ENCODE measurements at places on chromosomes 7 and 10.

- no peak for DNase-seq
These were observed 47.6 kb downstream of the TSPAN15 start for GRCh38 chr10:69498711-69499471.

DNA sequence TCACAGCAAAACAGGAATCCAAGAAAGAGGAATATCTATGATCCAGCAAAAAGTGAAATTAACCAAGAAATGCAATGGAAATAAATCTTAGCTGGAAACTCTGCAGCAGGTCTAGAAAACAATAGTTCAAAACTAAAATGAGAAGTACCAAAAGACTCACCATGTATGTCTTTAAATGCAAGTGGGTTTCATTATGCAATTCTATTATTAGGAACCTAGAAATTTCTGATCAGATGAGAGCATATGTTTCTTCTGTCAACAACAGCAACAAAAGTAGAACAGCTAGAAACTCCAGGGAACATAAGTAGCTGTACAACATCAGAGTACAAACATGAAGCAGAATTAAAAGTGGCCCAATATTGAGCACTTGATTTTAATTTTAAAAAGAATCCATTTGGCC is 304.0 kb downstream of the ARHGAP12 start:
- no peak for DNase-seq

GRCh38 chr10:95451568-95452524 is 109.3 kb downstream of the SORBS1 start:
- DNase-seq, result no peak

DNA sequence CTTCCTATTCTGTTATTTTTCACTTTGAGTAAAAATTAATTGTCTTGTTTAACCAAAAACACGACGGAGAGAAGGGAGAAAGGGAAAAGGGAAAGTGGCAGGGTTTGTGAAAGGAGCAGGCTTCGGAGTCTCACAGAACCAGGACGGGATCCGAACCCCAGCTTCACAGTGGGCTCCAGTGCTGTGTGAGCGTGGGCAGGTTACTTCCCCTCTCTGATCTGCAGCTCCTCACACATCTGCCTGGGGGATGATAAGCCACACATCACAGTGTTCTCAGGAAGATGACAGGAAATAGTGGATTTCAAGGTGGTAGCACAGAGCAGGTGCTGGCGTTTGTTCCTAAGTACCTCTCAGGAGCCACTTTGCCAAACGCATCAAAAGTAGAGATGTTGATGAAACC is 94.2 kb upstream of the GPR26 start:
- no peak for DNase-seq

- no peak for DNase-seq
These were observed 155.0 kb downstream of the BMPER start for GRCh38 chr7:34060196-34060947.

GRCh38 chr7:3280445-3280844 is 20.6 kb upstream of the SDK1 start:
- no peak for DNase-seq

- DNase-seq, result no peak
These were observed 32.7 kb downstream of the ABCB5 start for GRCh38 chr7:20647908-20648776.

DNA sequence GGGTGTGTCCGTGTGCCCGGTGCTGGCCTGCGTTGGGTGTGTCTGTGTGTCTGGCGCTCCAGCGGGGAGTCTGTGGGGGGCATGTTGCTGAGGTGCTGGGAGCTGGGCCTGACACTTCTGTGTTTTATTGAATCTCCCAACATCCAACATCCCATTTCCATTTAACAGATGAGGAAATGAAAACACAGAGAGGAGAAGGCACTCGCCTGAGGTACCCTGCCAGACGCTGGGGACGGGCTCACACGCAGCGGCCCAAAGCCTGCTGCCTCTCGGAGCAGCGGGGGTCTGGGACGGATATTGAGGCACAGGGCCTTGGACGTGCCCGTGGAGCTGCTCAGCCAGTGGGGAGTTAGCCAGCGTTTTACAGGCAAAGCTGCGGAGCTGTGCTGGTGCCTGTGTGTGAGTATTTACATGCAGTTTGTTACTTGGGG is 133.9 kb downstream of the DNAJB6 start:
- no peak for DNase-seq

- DNase-seq, result no peak
These were observed 22.9 kb downstream of the CDK6 start for GRCh38 chr7:92813390-92814024.

DNA sequence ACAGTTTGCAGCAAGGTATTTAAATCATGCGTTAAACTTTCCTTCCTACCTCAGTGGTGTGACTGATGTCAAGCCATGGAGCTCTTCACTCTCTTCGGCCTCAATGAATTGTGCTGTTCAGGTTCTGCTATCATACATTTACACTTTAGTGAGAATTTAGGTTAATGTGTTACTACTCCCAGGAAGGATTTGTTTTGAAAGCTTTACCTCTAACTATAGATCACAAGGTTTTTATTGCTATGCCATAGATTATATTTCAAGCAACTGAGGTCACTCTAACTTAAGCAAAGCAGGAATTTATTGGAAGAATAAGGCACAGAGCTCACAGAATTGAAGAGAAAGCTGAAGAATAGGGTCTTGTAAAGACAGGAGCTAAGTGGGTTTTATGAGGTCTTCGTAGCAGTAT is 11.0 kb upstream of the ADD3 start:
- no peak for DNase-seq

DNA sequence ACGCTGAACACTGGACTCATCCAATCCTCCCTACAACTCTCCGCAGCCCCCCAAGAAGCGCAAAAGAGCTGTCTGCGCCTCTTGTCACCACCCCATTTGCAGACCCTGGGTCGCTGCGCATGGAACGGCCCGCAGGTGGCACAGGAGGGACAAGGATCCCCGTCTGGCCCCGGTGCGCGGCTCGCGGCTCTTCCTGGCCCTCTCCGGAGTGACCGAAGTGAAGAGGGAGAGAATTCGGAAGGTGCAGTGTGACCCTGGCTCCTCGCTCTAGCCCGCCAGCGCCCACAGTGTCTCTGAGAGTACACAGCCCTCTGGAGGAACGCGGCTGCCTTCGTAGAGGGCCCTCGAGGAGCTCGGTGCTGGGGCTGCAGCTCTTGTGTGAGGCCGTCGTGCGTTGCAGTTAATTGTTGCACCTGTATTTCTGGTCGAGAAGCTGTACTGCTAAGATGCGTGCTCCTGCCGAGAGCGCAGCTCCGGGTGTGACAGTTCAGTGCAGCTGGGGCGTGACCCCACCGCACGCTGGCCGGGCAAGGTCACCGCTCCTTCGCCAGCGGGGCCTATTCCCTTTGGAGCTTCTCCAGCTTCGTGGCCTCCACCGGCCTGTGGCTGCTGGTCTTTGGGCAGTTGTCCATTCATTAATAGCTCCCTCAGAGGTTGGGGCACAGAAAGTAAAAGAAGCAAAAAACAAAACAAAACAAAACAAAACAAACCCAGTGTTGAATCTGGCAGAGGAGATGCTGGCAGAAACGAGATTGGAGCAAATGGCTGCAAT is 119.0 kb downstream of the SEC23IP start:
- DNase-seq, result no peak

DNA sequence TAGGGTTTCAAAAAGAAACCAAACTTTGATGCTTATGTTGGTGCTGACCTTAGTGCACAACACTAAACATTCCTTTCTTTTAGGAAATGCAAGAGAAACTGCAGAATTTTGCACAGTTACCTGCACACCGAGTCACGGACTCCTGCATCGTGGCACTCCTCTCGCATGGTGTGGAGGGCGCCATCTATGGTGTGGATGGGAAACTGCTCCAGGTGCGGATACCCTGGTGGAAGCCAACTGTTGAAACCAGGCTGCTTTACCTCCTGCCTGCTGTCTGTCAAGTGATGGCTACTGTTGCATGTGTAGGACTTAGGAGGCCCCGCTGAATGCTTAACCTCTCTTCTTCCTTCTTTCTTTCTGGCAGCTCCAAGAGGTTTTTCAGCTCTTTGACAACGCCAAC is 11.7 kb downstream of the CASP2 start:
- DNase-seq, result no peak

- no peak for DNase-seq
These were observed 12.5 kb upstream of the PODXL start for GRCh38 chr7:131568970-131569369.

- no peak for DNase-seq
These were observed 22.3 kb upstream of the FAM133B start for GRCh38 chr7:92612501-92612900.

GRCh38 chr10:3787816-3788215 is 2.8 kb upstream of the KLF6 start:
- no peak for DNase-seq

GRCh38 chr10:119209736-119210355 is 2.5 kb downstream of the GRK5 start:
- no peak for DNase-seq

GRCh38 chr10:61981460-61981859 is 80.0 kb downstream of the ARID5B start:
- no peak for DNase-seq

DNA sequence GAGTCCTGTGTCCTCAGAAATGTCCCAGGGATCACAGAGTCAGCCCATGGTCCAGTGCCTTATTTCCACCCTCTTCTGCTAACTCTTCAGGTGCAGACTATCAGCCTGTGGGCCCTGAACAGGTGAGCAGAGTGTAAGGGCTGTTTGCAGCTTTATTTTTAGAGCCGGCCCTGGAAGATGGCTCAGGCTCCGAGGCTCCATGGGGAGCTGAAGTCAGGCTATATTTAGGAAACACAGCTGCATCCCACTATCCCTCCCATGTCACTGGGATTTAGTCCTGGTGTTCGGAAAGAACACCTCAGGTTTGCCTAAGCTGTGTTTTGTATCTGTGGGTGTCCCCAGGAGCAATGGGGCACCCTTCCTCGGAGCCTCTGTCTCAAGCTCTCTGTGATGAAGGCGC is 126.9 kb downstream of the RPS24 start:
- DNase-seq, result no peak

- DNase-seq, result no peak
These were observed 593 bp upstream of the CUX1 start for GRCh38 chr7:101816595-101817470.

GRCh38 chr7:72015136-72015535 is 397.0 kb downstream of the CALN1 start:
- no peak for DNase-seq

DNA sequence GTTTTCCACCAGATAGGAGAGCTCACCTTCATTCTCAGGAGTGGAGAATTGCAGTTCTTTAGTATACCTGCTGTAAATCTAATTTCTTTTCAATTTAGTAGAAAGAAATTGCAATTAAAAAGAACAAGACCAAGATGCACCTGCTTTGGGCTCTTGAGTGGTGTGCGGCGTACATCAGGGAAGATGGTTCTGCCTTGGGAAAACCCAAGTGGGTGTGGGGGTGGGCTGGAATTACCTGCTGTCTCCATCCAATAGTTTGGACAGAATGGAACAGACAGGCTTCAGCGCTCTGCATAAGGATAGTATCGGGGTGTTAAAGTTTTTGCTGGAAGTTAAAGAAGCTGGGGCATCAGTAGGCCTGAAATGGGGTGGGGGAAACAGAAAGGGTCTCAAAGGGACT is 7.2 kb upstream of the ADCY1 start:
- DNase-seq, result no peak

DNA sequence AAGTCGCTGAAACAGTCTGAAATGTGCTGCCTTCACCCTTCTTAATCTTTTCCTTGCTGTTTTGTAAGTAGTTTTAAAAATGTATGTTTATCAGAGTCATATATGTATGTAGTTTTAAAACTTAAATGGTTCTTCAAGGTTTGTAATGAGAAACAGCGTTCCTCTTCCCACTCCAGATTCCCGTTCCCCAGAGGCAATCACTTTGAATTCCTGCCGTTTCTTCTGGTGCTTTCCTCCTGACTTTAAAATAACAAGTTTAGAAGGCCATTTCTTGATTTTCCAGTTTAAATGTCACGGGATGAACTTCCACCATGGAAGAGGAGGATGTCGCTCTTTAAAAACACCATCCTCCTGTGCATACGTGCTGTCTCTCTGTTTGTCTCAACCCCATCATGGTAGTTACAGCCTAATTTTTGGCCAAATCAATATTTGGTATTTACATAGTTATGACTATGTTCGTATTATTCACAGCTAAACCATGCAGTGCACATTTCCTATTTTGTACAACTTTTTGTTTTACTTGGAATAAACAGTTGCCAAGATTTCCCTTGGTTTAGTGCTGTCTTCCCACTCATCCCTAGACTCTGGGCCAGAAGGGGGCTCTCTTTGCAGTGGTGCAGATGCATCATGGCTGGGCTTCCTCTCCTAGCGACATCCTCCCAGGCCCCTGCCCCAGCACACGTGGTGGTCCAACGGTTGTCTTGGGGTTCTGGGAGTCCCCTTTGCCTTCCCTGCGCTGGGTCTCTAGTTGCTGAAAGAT is 151.4 kb downstream of the PTPN20 start:
- no peak for DNase-seq

DNA sequence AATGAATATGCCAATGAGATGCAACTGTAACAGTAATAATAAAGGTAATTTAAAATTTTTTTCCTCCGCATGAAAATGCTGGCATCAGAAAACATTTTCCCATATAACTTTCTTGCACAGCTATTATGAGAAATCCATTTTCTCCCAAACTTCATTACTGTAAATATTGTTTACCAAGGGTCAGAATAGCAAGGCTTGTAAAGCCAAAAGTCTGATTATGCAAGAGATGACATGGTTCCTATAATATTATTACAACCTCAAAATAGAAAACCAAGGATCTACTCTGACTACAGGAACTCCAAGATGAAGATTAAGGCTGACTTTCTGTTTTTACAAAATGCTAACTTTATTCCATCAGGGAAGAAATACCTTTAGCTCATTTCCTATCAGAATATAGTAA is 162.7 kb upstream of the CDK1 start:
- DNase-seq, result no peak

DNA sequence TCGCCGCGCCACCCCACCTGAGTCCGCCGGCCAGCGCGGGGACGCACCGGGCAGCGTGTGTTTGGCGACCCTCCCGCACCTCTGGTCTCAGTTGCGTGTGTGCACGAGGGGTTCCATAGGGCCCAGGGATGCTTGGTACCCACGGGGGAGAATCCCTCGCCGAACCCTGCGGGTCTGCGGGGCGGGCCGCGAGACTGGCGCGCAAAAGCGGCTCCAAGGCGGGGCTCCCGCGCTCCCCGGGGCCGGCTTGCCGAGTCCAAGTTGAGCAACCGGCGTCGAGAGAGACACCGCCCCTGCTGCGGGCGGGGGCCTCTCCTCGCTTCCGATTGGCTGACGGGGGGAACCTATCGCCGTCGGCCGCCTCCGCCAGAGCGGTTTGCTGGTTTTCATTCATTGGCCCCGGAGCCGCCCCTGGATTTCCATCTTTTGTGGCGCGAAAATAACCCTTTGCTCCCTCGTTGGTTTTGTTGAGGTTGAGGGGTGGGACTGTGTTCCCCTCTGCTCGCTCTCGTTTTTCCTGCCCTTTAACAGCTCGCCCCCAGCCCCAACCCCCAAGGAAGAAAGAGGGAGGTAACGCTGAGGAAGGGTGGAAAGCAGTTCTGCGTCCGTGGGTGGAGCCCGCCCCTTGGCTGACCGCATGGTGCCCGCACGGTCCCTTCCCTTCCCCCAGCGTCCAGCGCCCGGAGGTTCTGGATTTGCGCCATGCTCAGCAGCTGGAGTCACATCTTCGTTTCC is 4.0 kb upstream of the IGF2BP3 start:
- DNase-seq, result peak; percentile 40

Data from stimulated activated CD4-positive, alpha-beta T cell treated with anti-CD3 and anti-CD28 coated beads, TNF-alpha, amount 100 ng/mL, for 24 hours (primary cell).